Fibroblast of skin of left biceps (primary cell): ENCODE measurements at places on chromosomes 5 and 9.

- no peak for DNase-seq
Measured at GRCh38 chr9:26263478-26263877, 585.2 kb upstream of the TUSC1 start.

DNA sequence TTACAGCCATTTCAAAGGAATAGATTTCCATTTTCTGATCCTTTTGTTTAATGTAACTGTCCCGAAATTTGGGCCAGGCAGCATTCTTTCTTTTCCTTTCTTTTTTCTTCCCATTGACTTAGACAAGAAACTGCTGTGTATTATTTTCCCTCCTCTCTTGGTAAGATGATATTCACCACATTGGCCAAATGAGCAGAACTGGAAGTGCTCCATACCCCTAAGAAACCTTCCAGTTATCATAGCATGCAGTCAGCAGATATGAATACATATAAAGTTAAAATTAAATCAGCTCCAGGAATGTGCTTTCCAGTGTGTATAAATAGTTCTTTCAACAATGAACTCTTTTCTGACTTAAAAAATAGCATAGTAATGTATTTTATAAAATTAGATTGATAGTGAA, 168.5 kb upstream of the GAS1 start:
- no peak for DNase-seq

GRCh38 chr5:143192191-143192900, 211.1 kb downstream of the NR3C1 start:
- DNase-seq = no peak

DNA sequence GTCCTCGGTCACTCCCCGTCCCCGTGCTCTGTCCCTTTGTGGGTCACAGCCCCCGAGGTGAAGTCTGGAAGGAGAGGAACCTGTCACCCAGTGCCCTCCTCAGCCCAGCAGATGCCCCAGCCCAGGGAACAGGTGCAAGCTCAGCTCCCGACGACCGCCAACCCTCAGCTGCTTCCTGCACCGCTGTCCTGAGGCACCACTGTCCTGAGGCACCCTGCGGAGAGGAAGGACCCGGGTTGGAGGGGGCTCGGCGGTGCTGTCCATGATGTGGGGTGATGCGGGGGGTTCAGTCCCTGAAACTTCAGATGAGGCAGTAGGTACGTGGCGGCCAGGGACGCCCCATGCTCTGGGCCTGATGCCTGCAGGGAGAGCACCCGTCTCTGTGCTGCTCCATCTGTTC, 81.4 kb downstream of the COL5A1 start:
- no peak for DNase-seq

DNA sequence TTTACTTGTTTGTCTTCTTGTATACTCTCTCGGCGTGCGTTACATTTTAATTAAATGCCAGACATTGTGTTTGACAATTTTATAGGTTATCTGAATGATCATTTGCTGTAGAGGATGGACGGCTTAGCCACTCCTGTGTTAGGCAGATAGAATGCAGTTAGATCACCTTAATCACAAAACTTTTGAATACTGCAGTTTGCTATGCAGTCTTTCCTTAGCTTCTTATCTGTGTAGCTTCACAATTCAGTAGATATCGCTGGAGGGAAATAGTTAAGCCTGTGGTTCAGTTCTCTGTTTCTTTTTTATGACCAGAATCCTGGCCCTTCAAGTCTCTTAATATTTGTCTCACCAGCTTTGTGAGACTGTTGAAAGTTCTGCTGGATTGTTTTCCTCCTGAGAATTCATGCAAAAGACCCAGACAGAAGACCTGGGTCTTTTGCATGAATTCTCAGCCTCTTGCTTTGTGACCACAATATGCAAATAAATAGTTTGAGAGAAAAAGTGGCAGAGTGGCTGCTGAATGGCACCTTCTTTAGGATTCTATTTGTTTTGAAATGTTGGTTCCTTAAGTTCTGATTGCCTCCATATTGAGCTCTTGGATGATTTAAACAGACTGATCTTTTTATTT, 40.2 kb downstream of the RASA1 start:
- no peak for DNase-seq

DNA sequence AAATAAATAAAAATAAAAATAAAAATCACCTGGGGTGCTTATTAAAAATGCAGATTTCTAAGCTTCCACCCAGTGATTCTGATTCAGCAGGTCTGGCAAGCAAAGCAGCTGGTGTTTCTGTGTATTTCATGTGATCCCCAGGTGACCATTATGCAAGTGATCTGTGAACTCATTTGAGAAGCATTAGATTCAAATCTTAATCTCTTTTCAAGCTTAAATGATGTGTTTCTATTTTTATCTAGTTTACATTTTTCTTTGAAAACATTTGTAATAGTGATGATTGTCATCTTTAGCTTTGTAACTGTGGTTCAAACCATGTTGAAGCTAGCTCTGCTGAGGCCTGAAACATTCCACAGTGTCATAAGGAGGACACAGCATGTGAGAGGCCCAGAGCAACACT, 804.8 kb upstream of the ZNF608 start:
- DNase-seq = no peak

DNA sequence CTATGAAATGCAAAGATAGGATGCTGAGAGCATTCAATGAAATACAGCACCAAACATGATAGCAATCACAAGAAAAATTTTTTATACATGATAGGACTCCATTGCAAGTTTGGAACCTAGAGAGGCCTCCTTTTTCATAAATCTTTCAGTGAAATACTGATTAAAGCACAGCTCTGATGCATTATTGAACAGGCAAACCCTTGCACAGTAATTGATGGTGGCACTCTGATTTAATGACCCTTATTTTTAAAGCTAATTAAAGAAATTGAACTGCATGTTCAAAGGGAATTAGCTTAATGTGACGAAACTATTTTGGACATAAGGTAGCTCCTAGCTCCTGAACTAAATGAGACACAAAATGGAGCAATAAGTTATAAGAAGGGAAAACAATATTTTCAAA, 44.6 kb downstream of the MPDZ start:
- DNase-seq = no peak

GRCh38 chr9:22469928-22470544, 23.4 kb downstream of the DMRTA1 start:
- DNase-seq = no peak

DNA sequence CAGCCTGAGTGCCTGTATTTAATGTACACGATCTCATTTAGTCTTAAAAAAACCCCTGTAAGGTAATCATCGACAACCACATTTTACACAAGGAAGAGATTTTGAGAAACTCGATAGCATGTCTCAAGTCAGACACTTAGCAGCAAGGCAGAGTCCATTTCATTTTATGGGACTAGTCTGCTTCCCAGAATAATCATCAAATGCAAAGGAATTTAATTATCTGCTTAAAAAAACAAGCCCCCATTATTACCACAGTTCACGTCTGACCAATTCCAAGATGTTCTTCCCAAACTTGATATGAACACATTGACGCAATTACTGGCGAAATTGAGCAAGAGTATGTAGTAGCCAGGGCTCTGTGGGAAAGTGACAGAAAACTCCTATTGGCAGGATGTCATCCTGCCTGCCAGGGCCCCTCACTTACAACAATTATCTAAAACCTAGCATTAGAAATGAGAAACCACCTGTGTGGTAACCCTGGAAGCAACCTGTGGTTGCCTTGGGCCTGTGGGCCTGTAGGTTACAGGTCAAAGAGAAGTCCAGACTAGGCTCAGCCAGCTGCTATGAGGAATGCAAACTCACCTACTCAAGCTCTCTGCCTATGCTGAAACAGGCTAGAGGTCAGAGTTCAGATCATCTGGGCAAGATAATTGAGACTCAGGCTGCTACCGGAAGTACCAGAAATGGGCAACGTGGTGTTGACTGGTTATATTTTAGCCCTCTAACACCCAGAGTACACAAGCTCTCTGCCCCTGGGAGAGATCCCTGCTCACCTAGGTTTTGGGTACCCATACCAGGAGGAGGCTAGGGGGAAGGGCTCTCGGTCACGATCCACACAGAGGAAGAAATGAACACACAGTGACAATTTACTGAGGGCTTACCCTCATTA, 1.6 kb downstream of the B4GALT1 start:
- no peak for DNase-seq

- DNase-seq = no peak
Measured at GRCh38 chr9:134621558-134622110, 20.0 kb upstream of the COL5A1 start.

GRCh38 chr9:16652582-16652981, 217.9 kb downstream of the BNC2 start:
- DNase-seq = no peak

DNA sequence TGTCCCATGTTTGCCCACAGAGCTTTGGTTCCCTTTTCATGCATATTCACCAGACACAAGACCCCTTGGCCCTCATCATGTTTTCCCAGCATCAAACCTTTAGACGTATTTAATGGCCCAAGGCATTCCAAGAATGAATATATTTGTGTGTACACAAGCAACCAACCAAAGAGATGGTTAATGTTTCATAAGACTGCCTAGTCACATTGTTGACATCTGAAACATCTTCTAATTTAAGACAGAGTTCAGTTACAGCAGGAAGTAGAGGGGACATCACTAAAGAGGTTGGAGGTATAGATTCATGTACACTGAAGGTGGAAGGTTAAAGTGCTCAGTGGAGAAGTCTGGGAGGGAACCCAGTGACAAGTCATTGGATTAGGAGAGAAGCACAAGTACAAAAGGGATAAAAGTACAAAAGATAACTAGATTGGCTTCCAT, 49.1 kb downstream of the SUSD1 start:
- DNase-seq = no peak

- no peak for DNase-seq
Measured at GRCh38 chr9:134959971-134960310, 42.2 kb upstream of the FCN1 start.

GRCh38 chr5:132263548-132264261, 6.2 kb downstream of the PDLIM4 start:
- DNase-seq = peak; percentile 32

- DNase-seq = no peak
Measured at GRCh38 chr9:120891884-120892747, 15.1 kb upstream of the PHF19 start.

- no peak for DNase-seq
Measured at GRCh38 chr5:130109152-130109551, 204.9 kb downstream of the CHSY3 start.

DNA sequence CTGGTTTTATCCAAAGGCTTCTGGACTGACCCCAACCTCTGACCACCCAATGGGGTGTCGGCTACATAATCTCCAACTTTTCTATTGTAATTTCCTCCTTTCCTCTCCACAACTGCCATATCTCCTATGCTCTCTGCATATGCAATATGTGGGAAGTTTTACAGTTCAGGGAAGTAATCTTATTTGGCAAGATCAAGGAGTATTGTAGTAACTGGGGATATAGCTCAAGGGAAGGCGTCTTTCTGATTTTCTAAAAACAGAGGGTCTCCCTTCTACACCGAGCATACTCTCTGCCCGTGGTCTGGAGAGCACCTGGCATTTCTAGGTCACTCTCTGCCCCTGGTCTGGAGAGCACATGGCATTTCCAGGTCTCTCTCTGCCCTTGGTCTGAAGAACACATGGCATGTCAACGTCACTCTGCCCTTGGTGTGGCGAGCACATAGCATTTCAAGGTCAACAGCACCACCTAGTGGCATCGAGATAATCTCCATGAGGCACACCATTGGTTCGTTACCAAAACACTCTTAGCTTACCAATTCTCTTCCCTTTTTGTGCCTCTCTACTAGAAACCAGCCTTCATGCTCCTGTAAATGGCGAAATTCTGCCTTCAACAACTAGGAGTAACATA, 616.4 kb upstream of the NUDT12 start:
- no peak for DNase-seq

DNA sequence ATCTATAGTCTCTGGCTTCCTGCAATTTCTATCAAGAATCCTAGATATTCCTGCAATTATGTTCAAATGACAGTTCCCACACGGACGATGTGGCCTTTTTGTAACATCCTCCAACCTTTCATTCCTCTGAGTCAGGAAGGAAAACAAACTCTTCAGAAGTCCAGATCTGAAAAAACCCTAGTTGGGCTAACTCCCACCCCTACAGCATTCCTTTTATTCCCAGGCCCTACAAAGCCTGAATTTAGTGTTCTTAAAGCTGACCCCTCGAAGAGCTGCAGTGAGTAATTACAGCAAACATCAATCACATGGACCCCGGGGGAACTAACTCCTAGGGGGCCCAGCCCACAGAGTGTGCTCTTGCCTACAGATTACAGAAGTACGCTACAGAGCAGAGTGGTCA, 99.7 kb downstream of the SERINC5 start:
- no peak for DNase-seq

DNA sequence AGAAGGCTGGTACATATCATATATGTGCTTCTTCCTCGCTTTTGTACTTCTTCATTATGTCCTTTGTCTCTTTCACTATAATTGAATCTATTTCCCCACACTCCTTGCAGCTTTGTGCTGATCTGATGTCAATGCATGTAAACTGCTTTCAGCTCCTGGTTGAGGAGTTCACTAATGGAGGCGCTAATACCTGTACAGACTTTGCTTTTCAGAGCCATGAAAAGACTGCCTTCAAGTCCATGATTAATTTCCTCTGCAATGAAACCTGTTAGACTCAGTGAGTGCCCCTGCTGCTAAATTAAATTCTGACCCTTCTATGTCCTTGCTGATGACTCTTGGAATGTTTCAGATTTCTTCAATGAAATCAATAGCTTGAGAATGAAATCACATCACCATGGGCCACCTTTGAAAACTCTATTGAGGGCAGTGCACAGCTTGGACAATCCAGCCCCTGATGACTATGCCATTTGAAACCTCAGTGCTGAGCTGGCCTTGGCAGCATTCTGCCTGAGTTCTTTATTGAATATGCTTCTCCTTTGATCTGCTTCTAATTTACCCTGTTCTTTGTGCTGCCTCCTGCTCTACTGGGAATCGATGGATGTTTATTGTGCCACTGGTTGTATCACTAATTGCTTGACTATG, 358.2 kb upstream of the DMAC1 start:
- no peak for DNase-seq

DNA sequence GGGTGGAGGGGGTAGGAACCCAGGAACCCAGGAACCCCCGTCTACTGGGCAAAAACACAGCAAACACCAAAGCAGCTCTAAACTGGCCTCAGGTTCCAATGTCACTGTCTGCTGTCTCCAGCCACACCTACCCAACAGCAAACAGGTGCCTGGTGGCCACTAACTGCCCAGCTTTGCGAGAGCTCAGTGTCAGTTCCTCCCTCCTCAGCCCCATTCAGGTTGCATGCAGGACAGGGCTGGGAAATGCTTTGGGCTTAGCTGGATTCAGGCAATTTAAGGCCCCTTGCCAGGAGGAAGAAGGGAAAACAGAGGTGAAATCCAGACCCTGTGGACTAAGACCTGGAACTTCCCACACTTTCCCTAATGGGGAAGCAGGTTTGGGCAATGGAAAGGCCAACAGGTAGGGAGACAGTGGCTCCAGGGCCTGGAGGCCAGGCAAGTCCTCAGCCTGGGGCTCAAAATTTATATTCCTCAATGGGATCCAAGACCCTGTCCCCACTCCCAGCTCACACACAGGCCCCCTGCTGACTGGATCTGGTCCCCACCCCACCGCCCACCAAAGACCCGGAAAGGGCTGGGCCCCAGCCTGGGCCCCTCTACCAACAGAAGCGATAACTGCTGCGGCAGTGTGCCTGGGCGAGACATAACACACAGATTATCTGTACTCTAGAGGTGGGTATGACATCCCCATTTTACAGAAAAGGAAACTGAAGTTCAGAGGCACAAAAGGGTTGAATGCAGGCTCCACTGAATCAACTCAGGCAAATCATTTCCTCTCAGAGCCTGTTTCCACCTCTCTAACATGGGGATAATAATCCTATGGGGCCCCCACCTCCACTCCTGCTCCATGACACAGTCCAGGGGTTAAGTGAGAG, 3.5 kb downstream of the EEIG1 start:
- DNase-seq = no peak

- DNase-seq = peak; percentile 48
Measured at GRCh38 chr5:116299746-116300640, 215.2 kb downstream of the COMMD10 start.
